ENCODE measurements at places on chromosomes 11 and 22.
A peak's percentile ranks its signal among the peaks of the same experiment; 100 is the strongest.

GRCh38 chr22:39207141-39208012 lies 37.4 kb downstream of the PDGFB start:
- DNase-seq = peak; percentile 1

- no peak for DNase-seq
Measured at GRCh38 chr22:38965614-38966379, 8.4 kb downstream of the APOBEC3A start.

DNA sequence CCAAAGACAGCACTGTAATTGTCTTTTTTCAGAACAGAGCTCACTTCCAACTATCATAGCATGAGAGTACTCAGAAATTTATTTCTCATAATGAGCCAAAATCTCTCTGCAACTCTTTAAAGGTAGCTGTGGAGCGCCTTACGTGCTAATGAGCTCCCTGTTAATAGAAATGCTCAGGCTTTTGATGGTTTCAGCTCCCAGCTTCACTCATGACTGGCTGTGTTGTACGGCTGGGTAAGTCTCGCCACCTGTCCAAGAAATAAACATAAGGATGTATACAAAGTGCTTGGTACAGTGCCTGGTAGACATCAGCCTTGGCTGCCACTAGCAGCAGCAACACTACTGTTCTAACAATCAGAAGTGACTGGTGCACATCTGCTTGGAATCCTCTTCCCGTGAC lies 109.4 kb downstream of the LDLRAD3 start:
- DNase-seq = no peak

- DNase-seq = no peak
Measured at GRCh38 chr11:22554221-22554620, 71.4 kb downstream of the FANCF start.

DNA sequence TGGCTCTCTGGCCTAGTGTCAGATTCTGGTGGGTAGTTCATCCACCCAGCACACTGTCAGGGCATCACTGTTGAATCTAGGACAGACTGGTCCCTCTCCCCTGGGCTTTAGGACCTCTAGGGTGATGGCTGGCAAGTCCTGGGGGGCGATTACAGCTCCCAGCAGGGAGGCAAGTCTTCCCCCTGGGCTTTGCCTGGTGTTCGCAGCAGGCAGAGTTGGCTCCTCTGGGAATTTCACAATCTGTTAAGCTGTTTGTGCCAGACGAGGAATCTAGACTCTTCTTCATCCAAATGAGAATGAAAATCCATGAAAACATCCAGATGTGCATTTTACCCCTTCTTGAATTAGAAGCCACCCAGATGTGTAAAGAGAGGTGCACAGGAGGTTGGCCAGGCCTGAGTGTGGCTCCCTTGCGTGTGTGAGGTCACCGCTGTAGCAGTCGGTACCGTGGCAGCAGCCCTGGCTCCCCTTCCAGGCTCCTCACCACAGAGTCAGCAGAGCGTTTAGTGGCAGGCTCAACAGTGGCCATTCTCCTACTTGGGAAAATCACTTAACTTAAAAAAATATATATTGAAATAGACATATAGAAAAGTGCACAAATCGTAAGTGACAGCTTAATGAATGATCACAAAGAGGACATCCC lies 99.9 kb upstream of the TBCEL start:
- DNase-seq = no peak

All from stimulated activated naive CD8-positive, alpha-beta T cell treated with anti-CD3 and anti-CD28 coated beads, Interleukin-15, Interleukin-2, amounts not matched to agents 100 U/mL and 50 U/mL, for 24 hours (primary cell).